ENCODE measurements at places on chromosomes 12 and 14.
A peak's percentile ranks its signal among the peaks of the same experiment; 100 is the strongest.

DNA sequence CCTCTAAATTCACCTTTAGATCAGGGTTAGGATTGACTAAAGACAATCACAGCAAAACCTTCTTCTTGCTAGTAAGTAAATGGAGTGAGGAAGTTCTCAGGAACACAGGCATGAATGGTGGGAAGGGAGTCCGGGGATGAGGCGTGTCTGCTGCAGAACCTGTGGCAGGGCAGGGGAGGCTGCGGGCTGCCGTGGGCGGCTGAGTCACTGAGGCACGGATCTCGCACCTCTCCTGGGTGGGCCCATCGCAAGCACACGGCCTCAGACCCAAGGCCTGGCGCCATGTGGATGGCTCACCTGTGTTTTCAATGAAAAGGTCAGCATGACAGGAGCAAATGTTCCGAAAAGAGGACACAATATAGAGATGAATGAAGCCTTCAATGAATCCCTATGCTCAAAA lies 85.4 kb downstream of the PIWIL1 start:
- no peak for DNase-seq

GRCh38 chr12:124159655-124160054 lies 135.2 kb upstream of the RFLNA start:
- DNase-seq: no peak

DNA sequence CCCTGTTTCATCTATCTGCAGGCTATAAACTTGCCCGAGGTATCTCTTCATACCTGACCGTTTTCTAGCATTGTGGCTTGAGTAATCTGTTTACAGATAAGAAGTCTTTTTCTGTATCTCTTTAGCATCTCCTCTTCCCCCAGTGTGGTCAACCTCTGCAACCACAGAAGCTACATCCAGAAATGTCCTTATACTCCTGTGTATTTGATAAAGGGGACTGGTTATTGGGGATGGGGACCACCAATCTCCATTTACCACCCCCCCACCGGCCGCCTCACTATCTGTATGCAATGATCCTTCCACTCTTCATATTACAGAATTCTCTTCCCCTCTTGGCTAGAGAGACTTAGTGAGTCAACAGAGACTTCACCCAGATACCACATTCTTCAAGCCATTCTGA lies 3.4 kb upstream of the RPAP3 start:
- no peak for DNase-seq

DNA sequence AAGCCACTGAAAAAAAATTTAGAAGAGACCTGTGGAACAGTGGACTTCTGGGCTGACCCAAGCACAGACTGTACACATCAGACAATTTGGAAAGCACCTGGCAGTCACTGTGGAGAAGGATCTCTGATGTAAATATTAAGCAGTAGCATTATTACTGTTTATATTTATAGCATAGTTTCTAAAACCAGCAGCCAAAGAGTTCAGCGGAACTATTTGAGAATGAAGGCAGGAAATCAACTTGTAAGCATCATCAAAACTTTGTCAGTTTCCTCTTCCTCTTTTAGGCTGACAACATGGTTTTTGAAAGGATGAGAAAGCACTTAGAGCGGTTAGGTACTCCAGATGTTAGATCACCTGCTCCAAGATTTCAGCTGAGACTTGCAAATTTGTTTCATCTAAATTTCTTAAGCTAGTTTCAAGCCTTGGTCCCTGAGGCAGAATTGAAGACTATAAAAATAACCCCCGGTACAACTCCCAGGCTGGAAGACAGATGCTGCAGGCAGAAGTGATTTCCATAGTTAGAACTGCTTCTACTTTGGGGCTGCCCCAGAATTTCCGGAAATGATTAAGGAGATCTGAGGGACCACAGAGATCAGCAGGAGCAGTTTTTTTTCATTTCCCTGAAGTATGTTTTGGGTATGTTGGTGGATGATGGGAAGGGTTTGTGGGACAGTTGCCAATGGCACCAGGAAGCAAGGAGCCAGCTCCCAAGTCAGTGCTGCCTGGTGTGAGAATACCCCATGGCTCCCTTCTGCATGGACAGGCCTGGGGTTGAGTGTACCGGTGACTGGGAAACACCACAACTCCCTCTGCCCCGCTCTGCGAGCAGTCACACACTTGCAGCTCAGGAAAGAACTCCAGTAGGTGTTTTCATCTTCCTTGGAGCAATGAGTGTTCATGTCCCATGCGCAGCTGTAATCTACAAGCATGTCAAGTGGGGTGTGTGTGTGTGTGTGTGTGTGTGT lies 354.5 kb downstream of the NUAK1 start:
- DNase-seq: no peak

DNA sequence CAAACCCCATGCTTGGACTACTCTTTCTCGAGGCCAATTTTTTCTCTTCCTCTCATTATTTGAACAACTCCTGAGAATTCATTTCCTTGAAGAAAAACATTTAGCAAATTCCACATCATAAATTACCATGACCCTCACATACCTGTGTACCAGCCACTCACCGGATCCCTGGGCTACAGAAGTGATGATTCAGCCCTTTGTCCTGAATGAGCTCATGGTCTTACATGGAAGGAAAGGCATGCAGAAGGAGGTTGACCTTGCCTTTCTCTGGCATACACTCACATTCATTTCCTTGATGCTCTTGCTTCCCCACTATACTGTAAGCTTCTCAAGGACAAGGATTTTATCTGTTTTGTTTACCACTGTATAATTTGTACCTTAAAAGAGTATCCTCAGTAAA lies 191.5 kb downstream of the SLC5A8 start:
- DNase-seq: no peak

DNA sequence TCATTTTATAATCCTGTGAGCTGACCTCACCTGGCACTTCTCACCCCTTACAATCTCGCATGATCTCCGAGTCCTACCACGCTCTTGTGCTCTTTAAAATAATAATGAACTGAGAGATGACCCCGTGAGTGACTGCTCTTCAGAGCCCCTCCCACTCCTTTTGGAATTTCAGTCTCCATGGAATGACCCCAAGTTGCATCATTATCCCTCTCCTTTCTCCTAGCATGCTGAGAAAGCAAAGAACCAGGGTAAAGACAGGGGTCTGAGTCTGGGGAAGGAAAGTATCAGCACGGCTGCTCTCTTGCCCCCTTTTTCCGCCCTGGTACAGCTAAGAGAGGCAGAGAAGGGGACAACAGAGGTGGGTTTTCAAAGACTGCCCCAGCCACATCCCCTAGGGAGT lies 178.3 kb upstream of the PLEKHA5 start:
- DNase-seq: no peak

DNA sequence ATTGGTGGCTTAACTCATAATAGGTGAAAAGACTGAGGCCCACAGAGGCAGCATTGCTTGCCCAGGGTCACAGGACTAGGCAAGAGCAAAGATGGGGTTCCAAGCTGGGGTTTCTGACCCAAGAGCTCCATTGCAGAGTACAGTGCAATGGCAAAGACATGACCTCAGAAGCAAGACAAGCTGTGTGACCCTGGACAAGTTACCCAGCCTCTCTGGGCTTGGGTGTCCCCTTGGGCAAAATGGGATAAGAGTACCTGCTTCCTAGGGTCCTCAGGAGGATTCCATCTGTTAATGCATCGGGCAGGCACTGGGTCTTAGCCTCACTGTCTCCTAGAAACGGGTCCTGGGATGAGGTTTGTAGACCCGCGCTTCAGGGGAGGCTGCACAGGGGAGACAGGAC lies 111.6 kb upstream of the NCOR2 start:
- no peak for DNase-seq

GRCh38 chr12:89453121-89453978 lies 71.2 kb downstream of the GALNT4 start:
- peak; percentile 63 for DNase-seq

DNA sequence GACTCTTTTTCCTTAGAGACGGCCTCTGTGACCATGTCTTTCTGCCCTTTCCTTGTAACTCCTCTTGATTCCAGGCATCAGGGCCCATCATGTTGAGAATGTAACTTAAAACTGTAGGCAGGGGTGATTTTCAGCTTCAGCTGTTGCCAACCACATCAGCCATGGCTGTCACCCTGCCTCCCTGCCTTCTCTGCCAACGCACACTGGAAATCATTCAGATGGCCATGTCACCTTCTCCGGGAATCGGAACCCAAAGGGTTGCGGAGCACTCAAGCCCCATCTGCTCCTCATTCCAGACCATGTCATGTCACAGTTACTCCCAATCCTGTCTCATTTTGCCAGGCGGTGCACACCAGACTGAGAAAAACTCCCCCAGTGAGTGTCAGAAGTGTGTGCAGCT lies 72.1 kb downstream of the EMP1 start:
- DNase-seq: no peak

- no peak for DNase-seq
Observed at GRCh38 chr14:83816761-83817160, 1713.2 kb upstream of the FLRT2 start.

GRCh38 chr12:113186666-113187325 lies 1.3 kb downstream of the RITA1 start:
- DNase-seq: no peak

- DNase-seq: peak; percentile 28
Observed at GRCh38 chr14:63852817-63853731, at the start of gene SYNE2. Gene SYNE2 (plus strand): TSS chr14:63853004. CDS start chr14:63909149, 56,145 bp downstream.
